Urinary bladder (tissue), 4 donors: ENCODE measurements at places on chromosomes 5 and 9.
A peak's percentile ranks its signal among the peaks of the same experiment; 100 is the strongest.

DNA sequence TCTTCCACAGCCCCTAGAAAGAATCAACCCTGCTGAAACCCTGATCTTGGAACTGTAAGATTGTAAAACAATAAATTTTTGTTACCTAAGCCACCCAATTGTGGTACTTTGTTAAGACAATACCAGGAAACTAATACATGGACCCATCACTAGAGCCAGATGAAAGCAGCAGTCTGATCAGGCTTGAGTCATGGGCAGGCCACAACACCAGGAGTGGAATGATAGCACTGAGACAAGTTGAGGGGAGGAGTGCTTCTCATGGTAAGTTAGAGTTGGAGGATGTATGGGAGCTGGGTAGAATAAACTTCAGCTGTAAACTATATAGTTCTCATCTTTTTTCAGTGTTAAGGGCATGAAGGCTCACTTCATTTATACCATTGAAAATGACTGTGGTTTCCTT, 164.4 kb upstream of the OR13F1 start:
- DNase-seq: no peak

GRCh38 chr5:138978581-138978980, 103.4 kb upstream of the LRRTM2 start:
- no peak for DNase-seq

- DNase-seq: no peak
These were observed 163.8 kb downstream of the TMEM38B start for GRCh38 chr9:105858006-105858690.

DNA sequence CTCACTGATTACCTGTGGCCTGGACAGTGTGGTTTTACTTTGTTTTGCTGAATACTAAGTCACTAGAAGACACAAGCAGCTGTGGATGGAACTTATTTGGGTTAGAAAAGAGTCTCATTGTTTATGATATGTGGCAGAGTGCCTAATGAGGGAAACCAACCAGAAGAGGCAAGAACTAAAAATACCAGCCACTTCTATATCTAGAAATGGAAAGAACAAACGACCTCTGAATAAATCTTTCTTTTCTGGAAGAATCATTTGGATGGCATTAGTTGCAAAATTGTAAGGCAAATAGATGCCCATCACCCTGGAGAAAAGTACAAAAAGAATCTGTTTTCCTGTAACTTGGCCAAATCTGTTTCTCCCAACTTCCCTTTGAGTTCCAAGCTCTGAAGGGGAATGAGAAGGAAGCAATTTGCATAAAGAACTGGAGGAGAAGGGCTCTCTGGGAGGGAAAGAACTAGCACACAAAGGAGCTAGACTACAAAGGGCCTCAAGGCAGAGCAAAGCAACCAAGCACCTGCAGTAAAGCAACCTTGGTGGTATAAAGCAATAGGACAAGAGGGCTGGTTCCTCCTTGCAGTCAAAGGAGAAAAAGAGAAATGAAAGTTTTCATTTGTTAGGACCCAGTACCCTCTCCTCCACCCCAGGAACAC, 455.4 kb downstream of the CAAP1 start:
- no peak for DNase-seq

DNA sequence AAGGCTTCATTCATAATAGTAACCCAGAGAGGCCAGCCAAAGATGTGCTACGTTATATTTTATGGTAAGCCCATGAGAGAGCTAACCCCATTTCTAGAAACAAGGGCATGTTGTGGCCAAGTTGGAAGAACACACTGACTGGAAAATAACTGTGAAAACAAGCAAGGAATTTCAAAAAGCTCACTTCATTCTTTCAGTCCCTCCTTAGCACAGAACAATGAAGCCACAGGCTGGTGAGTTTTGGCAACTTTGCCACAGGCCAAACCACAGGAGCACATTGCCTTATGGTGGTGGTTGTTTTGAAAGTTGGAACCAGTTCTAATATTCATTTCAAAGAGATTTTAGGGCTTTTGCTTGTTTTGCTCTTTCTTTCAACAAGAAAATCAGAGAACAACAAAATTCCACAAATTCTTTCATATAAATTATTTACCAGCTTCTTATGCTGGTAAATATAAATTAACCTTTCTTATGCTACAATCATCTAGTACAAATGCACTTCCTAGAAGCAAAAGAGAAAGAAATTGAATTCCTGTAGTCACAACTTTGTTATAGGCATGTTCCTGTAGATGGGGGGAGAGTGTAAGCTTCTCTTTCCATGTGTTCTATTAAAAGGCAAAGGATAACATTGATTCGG, 225.4 kb upstream of the RFX3 start:
- DNase-seq: no peak

DNA sequence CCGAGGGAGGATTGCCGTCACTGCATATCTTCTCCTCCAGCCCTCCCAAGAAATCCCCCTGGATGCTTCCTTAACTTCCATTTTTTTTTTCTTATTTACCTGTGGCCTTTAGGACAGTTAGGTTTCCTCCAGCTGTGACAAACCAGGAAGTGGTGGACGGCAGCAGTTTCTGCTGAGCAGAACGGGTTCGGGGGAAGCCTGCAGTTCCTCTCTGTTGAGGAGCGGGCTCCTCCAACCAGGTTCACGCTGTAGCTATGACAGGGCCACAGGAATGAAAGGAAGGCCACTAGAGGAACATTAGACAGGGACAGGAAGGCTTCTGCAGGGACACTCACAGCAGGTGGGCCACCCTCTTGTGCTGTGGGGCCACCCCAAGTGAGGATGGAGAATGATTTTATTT, 76.7 kb upstream of the SYK start:
- DNase-seq: no peak

- DNase-seq: no peak
These were observed 13.4 kb downstream of the SQSTM1 start for GRCh38 chr5:179834120-179834519.

- no peak for DNase-seq
These were observed 488.0 kb downstream of the RASEF start for GRCh38 chr9:82574911-82575310.

DNA sequence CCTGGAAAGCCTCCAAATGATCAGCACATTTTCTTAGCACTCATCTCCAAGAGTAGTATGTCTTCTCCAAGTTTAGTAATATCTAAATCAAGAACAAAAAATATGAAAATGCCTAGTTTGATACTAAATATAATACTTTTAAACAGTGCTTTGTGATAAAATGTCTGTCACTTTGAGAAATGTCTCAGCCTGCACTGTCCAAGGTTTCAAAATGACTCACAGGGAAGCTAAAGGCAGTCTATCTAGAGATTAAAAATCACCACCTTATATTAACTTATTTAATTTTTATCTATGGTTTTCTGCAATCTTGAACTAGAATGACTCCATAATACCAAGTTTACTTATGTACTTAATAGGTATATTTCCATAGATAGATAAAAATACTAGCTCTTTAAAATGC, 633.0 kb upstream of the C9orf72 start:
- DNase-seq: no peak

DNA sequence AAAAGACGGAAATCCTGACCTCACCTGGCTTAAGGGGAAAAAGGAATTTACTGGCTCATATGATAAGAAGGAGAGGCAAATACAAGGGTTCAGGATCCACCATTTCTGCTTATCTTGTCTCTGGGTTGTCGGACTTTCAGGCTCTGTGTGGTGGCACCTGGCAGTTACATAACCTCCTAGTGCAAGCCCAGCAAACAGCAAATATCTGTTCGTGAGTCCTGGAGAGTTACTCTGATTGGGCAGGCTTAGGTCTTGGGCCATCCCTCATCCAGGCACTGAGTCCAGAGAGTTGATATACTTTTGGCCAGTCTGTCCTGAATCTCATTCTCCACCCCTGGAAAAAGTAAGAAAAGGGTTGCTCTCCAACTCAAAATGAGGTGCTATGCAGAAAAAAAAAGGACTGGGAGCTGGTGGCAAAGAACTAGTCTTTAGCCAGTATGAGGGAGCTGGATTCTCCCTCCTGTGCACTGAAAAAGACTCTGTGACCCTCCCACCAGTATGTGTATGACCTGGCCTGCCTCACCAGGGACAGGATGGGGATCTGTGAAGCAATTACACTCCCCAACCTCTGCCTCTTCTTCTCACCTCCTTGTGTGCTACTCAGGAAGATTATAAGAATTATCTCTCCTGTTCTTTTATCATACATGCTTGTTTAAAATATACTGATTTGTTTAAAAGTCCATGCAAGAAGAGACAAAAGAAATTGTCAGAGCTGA, 282.9 kb downstream of the ARHGAP26 start:
- DNase-seq: no peak

DNA sequence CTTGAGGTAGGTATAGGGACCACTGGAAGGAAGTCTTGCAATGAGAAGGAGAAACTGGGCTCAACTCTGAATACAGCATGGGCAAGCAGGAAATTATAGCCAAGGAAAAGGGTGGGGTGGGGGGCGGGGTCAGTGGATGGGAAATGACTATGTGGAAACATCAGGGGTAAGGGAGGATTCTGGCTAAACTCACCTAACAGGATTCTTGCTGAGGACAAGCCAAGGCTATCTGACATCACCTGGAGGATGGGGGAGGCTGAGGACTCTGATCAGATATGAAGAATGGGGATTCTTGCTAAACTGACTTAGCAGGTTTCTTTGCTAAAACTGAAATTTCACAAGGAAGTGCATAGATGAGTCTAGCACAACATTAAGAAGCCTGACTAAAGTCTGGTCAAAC, 40.8 kb downstream of the CTSL start:
- peak; percentile 64 for DNase-seq
